Renal pelvis (tissue), 12 donors: ENCODE measurements at places on chromosomes 2 and 18. TPM values are rescaled to one million over a fixed set of nuclear protein-coding genes. Genes with fewer than 3 reads are reported as not detected.
A peak's percentile ranks its signal among the peaks of the same experiment; 100 is the strongest.

- no peak for DNase-seq
Observed at GRCh38 chr18:48918660-48919456, 31.9 kb downstream of the SMAD7 start.

DNA sequence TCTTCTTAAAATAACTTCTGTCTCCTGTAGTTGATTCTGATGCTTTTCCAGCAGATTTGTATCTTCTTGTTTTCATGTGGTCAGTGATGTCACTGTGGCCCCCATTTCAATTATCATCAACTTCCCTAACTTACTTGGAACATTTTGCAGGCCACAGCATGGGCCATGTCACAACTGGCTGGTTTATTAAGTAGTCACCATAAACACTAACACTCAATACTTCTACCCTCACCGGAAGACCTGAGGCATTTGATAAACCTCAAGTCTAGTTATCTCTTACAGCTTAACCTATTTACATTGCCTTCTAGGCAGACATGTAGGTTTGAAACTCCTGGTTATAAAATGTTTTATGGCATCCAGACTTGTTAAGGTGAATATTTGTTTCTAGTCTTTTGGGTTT, 37.4 kb upstream of the PROKR1 start:
- no peak for DNase-seq

GRCh38 chr2:166125557-166125956, 2.3 kb downstream of the SCN1A start:
- DNase-seq: no peak

DNA sequence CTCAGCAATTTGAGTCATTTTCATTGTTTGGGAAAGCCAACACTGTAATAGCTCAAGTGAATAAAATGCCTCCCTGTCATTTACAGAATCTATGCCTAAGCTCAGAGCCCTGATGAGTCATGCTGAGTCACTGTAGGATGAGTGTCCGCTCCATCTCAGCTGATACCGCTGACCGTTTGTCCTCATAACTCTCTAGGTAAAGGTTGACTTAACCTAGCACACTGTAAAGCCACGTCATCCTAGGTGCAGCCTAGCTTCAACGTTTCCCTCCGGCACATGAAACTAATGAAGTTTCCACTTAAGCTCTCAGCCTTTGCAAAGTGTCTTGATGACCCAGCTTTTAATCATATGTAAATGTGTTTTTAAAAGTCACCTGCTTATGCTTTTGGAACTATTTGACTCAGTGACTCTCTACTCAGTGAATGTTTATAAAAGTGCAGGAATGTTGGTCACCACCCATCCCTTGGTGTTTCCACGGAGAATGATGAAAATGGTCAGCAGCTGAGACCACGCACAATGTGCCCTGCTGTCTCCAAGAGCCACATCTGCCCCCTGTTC, 154.0 kb downstream of the PMAIP1 start:
- DNase-seq: no peak

DNA sequence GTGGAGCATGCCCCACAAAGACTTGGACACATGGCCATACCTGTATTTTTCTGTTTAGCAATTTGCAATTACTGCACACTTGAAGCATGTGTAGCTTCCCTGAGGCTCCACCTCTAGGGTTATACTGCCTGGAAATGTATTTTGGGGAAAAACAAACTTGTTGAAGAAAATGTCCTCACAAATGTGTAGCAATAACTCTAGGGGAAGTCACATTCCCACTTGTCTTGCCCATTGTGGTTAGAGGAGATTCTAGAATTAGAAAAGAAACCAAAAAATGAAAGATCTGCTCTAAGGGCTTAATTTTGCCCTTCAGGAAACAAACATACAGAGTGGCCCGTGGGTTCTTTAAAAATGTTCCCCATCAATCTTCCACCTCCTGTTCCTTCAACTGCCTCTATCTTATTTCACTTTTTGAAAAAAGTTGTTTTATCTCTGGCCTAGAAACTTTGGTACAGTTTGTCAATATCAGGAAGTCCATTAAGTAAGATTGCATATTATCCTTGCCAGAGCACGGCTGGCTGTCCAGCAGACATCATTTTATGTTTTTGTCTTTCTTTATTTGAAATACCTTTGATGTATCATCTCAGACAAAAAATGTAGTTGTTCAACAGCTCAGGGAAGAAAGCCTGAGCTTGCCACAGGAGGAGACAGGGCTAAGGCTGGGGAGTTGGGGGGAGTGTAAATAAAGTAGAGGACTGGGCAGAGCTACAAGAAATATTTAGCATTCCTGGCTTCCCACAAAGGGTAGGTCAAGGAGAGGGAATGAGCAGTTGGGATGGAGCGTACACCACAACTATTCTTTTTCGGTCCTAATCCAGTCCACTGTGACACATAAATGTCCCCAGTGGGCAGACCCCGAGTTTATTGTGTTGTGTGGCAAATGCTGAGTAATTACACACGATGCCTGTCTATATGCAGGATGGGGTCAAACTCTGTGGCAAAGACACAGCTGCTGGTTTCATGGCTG, 96.8 kb upstream of the CDC42EP3 start:
- no peak for DNase-seq

- DNase-seq: no peak
Observed at GRCh38 chr2:167986223-167986622, 261.2 kb downstream of the STK39 start.

DNA sequence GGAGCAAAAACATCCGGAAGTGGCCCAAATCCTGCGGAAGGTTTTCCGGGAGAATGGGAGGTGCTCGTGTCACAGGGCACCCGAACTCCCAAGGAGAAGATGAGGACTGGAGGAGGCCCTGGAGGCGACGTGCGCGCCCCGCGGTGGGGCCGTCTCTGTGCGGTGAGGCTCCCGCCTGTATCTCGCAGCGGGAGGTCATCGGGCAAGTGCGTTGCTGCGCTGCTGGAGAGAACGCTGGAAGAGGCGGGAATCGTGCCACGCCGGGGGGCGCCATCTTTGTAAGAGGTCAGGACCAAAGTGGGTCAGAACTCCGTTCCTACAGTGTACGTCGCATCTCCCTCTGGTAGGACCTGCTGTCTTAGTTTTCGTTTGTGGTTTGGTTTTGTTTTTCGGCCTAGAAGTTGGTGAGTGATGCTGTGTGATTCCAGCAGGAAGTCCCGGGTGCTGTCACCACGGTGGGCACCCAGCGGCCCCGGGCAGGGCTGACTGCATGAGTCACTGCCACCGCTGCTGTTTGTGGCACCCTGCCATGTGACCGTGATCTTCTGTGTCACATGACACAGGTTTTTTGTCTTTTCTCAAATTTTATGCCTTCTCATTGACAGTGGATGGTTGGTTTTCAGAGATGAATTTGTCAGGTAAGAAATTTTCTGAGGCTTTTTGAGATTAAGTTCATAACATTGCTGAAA, 21.5 kb upstream of the ATP9B start:
- no peak for DNase-seq

GRCh38 chr2:153823880-153824279, 47.8 kb upstream of the GALNT13 start:
- no peak for DNase-seq

DNA sequence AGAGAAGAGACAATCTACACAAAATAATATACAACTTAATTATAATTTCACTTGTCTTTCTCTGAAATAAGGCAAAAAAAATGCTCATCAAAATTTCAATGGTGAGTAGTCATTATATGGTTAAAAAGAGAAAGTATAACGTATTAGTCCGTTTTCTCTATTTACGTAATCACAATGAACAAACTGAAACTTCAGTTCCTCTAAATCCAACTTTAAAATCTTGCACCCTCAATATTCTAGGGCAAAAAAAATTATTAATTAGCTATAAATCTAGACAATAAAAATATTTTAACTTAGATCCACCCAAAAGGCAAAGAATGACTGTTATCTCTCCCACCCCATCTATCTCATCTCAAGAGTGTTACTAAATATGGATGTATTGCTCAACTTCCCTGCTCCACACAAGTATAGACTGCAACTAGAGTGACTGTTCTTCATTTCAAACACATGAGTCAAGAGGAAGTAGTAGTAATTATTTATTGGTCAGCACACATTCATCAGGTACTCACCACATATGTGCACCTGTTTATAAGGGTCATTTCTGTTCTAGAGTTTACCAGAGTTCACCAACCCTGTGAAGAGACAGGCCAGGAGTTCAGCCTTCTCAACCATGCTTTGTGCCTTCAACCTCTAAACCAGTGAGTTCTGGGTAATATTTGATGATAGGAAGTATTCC, 36.4 kb downstream of the STK39 start:
- DNase-seq: no peak

DNA sequence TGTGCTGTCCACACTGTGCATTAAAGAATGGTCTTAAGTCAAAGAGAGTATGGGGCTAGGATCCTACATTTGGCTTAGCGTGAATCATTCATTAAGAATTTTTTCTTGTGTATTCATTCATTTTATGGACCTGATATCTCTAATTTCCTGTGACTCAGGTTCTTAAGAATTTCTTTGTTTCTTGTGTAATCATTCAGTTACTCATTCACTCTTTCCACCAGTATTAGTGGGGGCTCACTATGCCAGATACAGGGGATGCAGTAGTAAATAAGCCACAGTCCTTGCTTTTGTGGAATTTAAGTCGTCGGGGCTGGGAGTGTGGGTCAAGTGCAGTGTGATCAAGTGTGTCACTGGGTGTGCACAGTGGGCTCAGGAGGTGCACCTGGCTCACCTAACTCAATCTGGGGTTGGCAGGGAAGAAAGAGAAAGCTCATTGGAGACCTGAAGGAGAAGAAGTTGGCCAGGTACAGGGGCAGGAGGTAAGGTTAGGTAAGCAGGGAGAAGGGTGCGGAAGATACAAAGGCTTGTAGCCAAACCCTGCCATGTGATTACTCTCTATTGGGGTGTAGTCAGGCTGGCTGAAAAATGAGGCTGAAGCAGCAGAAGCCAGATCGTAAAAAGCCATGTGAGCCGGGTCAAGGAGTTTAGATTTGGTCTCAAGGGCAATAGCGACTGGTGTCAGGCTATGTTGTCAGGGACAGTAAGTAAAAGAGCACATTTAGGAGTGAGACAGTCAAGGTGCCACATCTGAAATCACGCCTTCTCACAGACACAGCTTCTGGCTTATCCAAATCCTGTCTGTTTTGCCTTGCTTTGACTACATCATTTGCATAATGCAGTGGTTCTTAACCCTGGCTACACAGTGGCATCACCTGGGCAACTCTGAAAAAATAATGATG, 67.2 kb downstream of the KCTD1 start:
- peak; percentile 66 for DNase-seq

DNA sequence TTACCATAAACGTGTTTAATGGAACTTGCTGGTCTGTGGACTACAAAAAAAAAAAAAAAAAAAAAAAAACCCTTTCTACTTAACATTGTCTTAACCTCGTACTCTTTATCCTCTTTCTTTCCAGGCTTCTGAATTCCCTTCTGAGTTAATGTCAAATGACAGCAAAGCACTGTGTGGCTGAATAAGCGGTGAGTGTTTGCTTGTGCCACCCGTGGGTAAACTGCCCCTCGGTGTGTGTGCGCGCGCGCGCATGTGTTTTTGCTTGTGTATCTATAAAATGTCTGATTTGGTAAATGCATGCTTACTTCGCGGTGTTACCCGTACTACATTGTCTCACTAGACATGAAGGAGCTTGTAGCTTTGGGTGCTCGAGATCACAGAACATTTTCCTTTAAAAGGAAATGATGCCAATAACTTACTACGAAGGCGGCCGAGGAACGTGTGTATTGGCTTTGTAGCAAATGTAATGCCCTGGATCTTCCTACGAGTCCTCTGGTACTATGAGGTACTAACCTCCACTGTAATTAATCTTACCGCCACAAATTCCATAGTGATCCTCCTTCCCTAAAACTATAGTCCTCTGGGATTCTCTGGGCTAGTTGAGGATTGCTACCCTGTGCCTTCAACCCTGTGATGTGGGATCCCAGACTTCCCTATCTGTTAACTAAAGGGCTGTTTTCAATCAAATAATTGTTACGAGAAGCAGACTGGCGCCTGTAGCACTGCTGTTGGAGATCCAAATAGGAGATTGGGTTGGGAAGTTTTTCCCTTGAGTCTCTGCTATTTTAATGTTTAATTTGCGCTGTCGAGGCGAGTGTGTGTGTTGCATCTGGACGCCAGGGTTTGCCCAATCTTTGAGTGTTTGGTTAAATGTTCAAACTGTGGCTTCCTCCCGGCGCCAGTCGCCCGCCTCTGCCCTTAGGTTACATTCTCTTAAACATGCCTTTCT, 1.1 kb downstream of the ID2 start:
- peak; percentile 44 for DNase-seq

DNA sequence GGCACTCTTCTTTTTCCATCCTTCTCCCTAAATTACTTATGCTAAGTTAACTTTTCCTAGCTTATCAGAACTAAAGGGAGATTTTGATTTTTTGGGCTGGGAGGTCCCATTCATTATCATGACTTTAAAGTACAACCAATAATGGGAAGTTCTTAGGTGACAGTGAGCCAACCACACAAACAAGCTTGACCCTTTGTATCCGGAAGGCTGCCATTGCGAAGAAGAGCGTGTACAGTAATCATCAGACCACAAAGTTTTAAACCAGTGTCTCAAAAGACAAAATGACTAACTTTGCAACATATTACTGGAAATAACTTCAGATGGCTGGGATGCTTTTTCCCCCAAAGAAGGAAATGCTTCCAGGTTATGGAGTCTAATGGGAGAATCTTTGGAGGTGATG, 298.1 kb downstream of the TGIF1 start:
- no peak for DNase-seq

DNA sequence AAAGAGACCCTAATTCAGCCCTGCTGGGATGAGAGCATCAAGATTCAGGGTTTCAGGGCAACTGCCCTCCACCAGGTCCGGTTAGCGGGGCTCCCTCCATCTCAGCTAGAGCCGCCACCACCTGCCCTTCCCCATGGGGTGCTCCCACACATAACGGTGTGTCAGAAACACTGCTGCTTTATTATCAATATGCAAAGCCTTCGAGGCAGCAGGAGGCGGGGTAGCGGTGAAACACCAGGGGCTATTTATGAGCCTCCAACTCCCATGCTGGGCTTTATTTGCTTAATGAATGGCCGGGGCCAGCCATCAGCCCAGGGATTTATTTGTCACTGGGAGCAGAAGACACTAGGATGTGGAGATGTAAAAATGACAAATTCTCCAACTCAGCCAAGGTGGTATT, 109.8 kb downstream of the GALNT14 start:
- DNase-seq: no peak

DNA sequence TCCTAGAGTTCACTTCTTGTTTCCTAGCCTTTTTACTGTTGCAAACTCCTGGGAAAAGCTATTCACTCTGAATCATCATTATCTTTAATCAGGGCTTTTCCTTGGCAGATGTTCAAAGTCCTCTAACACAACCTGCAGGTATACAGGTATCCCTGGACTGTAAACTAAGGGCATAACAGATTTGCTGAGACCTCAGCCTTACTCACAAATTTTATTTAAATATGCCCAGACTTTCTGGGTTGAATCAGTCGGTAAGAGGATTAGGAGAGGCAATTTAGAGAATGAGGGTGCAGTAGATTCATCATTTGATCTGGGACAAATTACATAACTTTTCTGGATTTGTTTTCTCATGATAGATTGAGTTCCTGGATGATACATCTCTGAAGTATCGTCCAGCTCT, 217.8 kb upstream of the STON1 start:
- no peak for DNase-seq

The UGT1A7 gene
- not detected for polyA plus RNA-seq

The DSG1 gene
- polyA plus RNA-seq: 0.10 TPM

The APOB gene
- 3.8 TPM for polyA plus RNA-seq

The GKN1 gene
- not detected for polyA plus RNA-seq

The CFC1B gene
- polyA plus RNA-seq: not detected
